GM12878 (cell line): ENCODE measurements at places on chromosomes 12 and 14. TPM values are rescaled to one million over a fixed set of nuclear protein-coding genes. Genes with fewer than 3 reads are reported as not detected.

TEAD4 gene
- 0.33 and 0.37 TPM in 2 replicates for total RNA-seq

DNA sequence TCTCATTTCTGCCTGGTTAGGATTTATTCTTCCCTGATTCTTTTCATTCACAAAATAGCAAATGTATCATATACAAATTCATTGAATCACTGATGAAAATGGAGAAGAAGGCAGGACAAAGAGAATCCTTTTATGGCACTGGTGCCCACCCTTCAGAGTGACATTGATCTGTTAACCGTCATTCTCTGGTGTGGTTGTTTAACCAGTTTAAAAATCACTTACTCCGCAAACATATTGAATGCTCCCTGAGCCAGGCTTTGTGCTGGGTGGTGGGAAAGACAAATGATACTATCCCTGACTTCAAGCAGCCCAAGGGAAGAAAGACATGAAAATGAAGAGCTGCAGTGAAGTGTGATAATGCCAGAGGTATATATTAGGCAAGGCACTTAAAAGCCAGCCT, 187.5 kb upstream of the SLC38A2 start:
- no peak for DNase-seq
- H3K4me1 ChIP-seq, result no peaks in the 10 kb centered on the region
- no peak overlapping the region for H3K4me3 ChIP-seq
- no peaks in the 10 kb centered on the region for H3K27me3 ChIP-seq

DNA sequence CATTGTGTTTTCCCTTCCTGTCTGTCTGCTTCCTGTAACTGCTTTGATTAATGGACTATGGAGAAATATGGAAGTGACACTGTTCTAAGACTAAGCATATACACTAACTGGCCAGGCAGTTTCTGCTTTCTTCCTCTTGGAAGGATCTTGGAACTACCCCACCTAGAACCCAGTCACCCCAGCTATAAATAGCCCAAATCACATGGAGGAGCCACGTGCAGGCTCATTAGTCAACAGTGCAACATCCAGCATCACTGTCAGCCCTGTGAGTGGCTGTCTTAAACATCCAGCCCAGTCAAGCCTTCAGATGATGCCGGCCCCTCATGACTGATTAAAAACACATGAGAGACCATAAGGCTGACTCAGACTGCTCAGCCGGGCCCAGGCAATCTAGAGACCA, 39.2 kb downstream of the BCAT1 start:
- no peaks in the 10 kb centered on the region for H3K36me3 ChIP-seq
- DNase-seq, result no peak
- H3K4me1 ChIP-seq, result no peaks in the 10 kb centered on the region
- H3K27me3 ChIP-seq, result no peaks in the 10 kb centered on the region
- no peak overlapping the region for H3K27ac ChIP-seq

DNA sequence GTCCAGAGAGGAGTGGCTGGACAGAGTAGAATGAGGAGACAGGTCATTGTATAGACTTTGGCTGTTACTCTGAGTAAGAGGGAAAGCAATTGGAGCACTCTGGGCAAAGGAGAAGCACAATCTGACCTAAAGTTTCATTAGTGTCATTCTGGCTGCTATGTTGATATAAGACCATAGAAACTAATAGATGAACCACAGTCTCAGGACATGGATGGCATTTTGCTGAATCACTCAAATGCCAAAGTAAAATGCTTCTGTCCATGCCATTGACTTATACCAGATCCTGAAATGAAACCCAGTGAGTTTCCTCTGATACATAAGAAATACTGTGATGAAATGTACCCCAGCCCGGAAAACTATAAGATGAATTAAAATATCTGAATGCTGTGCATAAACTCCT, 65.8 kb upstream of the COCH start:
- H3K27me3 ChIP-seq, result no peaks in the 10 kb centered on the region
- H3K36me3 ChIP-seq, result no peaks in the 10 kb centered on the region
- no peak overlapping the region for H3K4me3 ChIP-seq
- no peak for DNase-seq
- no peaks in the 10 kb centered on the region for H3K4me1 ChIP-seq
- H3K27ac ChIP-seq, result no peak overlapping the region

DNA sequence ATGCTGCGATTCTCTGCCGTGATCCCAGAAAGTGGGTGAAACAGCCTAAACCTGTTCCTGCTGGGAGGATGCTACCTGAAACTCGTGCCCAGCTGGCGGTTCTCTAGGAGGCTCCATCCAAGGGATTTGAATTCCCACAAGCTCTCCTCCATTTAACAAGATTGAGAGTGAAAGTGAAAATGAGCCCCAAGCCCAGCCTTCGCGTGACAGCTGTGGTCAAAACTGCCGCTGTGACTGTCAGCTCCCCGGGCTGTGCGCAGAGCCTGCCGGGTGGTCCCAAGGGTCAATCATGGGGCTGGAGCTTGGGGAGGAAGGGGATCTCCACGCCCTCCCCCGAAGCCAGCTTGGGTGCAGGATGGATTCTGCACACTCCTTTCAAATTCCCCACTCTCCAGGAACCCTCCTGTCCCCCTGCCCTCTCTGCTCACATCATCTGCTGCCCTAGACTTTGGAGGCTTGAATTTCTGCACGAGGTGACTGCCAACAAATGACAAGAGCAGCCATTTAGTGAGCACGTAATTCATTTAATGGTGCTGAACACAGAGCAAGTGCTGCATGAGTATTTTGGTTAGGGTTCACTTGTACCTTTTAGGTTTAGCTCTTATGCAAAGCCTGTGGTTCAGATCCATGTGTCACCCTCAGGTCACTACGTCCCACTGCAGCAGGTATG, 5.3 kb downstream of the ASB2 start:
- peak overlapping the region; percentile 37; the same call in 1 of the 2 replicates for H3K4me3 ChIP-seq
- no peaks in the 10 kb centered on the region for H3K36me3 ChIP-seq
- H3K4me1 ChIP-seq, result peaks cover 92% of the 10 kb centered on the region
- H3K27ac ChIP-seq, result peak overlapping the region; percentile 85
- DNase-seq, result no peak
- no peaks in the 10 kb centered on the region for H3K27me3 ChIP-seq

- H3K36me3 ChIP-seq, result no peaks in the 10 kb centered on the region
- no peak overlapping the region for H3K4me3 ChIP-seq
- no peak overlapping the region for H3K27ac ChIP-seq
- DNase-seq, result no peak
Observed at GRCh38 chr12:87280893-87281292, 748.3 kb downstream of the C12orf50 start.

GRCh38 chr14:58815794-58816193, 178.0 kb downstream of the DACT1 start:
- no peaks in the 10 kb centered on the region for H3K27me3 ChIP-seq
- no peaks in the 10 kb centered on the region for H3K4me1 ChIP-seq
- no peaks in the 10 kb centered on the region for H3K36me3 ChIP-seq
- no peak for DNase-seq
- no peak overlapping the region for H3K27ac ChIP-seq

DNA sequence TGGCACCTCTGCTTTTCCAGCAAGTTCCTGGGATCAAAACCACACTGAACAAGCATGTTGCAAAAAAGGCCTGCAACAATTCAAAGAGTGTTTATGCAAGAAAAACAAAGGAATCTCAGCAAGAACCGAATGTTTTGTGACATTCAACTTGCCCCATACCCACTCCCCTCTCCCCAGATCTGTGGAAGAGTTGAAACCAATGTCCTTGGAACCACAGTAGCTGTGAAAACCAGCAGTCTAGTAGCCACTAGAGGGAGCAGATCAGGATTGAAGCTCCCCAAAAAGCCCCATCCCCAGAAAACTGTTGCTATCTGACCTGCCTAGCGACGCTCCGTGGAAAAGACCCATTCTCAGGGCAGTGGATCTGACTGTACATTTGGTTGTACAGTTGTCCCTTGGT, 27.1 kb downstream of the PRKAB1 start:
- H3K36me3 ChIP-seq, result peaks cover 8% of the 10 kb centered on the region
- H3K27me3 ChIP-seq, result no peaks in the 10 kb centered on the region
- DNase-seq, result no peak
- H3K4me1 ChIP-seq, result no peaks in the 10 kb centered on the region

DDN gene
- total RNA-seq, result 11.5 and 13.4 TPM in 2 replicates

DNA sequence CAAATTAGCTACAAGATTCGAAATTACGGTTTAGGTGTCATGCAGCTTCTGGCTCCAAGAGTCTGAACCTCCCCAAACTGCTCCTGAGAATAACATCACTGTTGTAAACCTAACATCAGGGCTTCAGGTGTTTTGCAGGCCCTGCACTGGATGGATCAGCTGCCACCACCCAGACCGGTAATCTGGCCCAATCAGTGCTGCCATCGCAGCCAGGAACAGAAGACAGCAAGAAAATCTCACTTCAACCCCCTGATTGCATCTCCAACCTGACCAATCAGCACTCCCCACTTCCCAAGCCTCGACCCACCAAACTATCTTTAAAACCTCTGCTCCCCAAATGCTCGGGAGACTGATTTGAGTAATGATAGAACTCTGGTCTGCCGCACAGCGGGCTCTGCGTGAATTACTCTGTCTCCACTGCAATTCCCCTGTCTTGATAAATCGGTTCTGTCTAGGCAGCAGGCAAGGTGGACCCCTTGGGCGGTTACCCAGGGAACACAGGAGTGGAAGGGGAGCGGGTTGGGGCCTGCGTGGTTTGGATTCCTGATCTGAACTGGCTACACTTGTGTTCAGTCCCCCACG, 268.5 kb upstream of the SFSWAP start:
- no peaks in the 10 kb centered on the region for H3K36me3 ChIP-seq
- 0 out of 2 replicates have a peak, but pooled peaks cover 3% of the 10 kb centered on the region for H3K4me1 ChIP-seq
- H3K27ac ChIP-seq, result no peak overlapping the region
- H3K27me3 ChIP-seq, result no peaks in the 10 kb centered on the region
- DNase-seq, result no peak

ADAM21 gene
- total RNA-seq, result 0.15 TPM in 1 of 2 replicates, not detected in the other

DNA sequence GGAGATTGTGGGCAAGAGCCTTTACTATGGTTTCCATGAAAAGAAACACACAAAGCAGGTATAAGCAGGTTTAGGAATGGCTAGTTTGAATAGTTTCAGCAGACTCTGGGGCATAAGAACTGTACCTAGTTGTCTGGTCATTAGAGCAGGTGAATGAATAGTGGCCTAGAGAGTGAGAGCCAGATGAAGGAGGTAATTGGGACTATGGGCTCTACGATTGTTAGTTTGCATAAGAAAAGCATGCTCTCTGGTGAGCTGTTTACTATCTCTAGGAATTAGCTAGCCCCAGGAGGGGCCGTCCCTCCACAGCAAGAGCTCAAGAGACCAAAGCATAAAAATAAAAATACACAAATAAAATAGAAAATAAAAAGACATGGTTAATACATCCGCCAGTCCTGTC, 397.5 kb upstream of the GARIN6 start:
- DNase-seq, result no peak
- H3K4me3 ChIP-seq, result no peak overlapping the region
- no peak overlapping the region for H3K27ac ChIP-seq
- no peaks in the 10 kb centered on the region for H3K36me3 ChIP-seq
- H3K4me1 ChIP-seq, result no peaks in the 10 kb centered on the region

PTHLH gene
- not detected in 2 replicates for total RNA-seq

DNA sequence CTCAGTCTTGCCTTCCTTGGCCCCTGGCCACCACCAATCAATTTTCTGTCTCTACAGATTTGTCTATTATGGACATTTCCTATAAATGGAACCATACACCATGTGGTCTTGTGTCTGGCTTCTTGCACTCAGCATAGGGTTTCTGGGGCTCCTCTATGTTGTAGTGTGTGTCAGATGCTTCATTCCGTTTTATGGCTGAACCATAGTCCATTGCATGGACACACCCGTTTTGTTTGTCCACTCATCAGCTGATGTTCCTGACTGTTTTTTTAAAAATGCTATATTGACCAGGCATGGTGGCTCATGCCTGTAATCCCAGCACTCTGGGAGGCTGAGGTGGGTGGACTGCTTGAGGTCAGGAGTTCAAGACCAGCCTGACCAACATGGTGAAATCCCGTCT, 21.0 kb downstream of the ARL6IP4 start:
- no peaks in the 10 kb centered on the region for H3K36me3 ChIP-seq
- H3K27ac ChIP-seq, result no peak overlapping the region
- DNase-seq, result no peak
- no peak overlapping the region for H3K4me3 ChIP-seq

- no peaks in the 10 kb centered on the region for H3K4me1 ChIP-seq
- H3K4me3 ChIP-seq, result no peak overlapping the region
- H3K27me3 ChIP-seq, result peaks cover 2% of the 10 kb centered on the region; the same call in 1 of the 2 replicates
- DNase-seq, result no peak
- no peak overlapping the region for H3K27ac ChIP-seq
Observed at GRCh38 chr14:96584199-96584906, 82.2 kb downstream of the PAPOLA start.

DNA sequence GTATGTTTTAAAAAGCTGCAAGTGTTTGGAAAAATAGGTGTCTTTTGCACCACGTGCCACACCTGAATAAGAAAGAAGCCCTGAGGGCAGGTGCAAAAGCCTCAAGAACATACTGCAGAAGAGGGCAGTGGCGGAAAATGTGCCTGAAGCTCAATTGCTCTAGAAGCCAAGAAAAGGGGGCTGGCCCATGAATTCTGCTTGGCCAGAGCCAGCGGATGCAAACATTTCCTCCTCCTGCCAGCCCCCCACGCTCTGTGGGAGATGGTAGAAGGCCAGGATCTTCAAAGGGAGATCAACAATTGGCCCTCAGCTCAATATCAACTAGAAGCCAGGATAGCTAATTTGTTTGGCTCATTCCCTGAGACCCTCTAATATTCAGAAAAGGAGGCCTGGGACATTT, 80.3 kb upstream of the TMEM132D start:
- no peak overlapping the region for H3K27ac ChIP-seq
- no peak overlapping the region for H3K4me3 ChIP-seq
- H3K36me3 ChIP-seq, result no peaks in the 10 kb centered on the region
- H3K27me3 ChIP-seq, result no peaks in the 10 kb centered on the region
- no peaks in the 10 kb centered on the region for H3K4me1 ChIP-seq

FAM90A1 gene
- 0.62 and 0.66 TPM in 2 replicates for total RNA-seq

DNA sequence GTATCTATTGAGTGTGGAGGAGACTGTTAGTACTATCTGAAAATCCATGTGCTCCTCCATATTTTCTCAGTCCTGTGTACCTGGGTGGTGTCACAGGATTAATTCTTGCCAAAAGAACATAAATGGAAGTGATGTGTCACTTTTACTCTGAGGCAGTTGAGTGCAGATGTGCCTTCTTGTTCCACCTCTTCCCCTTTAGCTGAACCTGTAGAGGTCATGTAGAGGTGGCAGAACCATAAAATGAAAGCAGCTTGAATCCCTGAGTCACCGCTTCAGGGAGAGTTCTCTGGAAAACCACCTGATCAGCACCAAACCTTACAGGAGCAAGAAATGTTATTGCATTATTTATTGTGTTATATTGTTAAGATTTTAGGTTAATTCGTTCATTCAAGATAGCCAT, 14.7 kb upstream of the SLC25A3 start:
- H3K36me3 ChIP-seq, result no peaks in the 10 kb centered on the region
- H3K4me1 ChIP-seq, result no peaks in the 10 kb centered on the region
- no peak overlapping the region for H3K4me3 ChIP-seq
- no peak overlapping the region for H3K27ac ChIP-seq
- no peak for DNase-seq

NUMB gene
- 49.7 and 57.4 TPM in 2 replicates for total RNA-seq

REM2 gene
- 0.66 and 0.69 TPM in 2 replicates for total RNA-seq

DNA sequence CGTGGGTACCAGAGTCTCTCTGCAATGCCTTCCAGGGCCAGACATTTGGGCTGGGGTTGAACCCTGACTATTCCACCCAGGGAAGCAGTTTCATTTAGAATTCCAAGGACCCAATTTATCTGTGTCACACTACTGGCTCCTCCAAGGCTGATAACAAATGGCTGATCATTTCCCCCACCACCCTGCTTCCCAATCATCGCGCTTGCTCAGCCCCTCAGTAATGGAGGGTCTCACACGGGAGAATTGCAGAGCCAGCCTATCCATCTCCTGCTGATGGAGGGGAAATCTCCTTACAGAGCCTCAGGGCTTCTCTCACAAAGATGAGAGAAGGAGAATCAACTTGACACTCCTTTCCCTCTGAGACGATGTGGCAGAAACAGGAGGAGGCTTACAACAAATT, 78.4 kb upstream of the WSCD2 start:
- no peak for DNase-seq
- H3K4me1 ChIP-seq, result peaks cover 4% of the 10 kb centered on the region; the same call in 1 of the 2 replicates
- H3K36me3 ChIP-seq, result no peaks in the 10 kb centered on the region
- no peak overlapping the region for H3K27ac ChIP-seq
